ENCODE measurements at places on chromosomes 3 and 15.
A peak's percentile ranks its signal among the peaks of the same experiment; 100 is the strongest.

- DNase-seq = no peak
These were observed 14.1 kb upstream of the HRH1 start for GRCh38 chr3:11140030-11140712.

DNA sequence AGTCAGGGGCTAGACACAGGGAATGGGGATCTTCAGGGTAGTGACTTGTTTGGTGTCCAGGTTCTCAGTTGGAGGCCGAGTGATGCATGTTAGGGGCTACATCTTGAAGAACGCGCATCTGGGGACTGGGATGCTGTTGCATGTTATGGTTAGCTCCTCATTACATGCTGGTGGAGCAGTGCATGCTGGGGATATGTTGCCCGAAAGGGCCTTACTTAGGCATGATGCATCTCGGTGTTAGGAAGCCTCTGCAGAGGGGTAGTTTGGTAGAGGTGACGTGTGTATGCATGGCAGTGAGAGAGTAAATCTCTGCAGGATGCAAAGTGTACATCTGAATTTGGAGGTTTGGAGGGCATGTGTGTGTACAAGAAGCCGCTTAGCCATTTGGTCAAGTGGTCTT lies 2.4 kb downstream of the EIF4G1 start:
- no peak for DNase-seq

GRCh38 chr3:183825456-183826161 lies at the start of gene MAP6D1:
Gene MAP6D1 (minus strand): TSS chr3:183825577. CDS start chr3:183825547, 30 bp downstream.
- DNase-seq = peak; percentile 71

- no peak for DNase-seq
These were observed 136.2 kb downstream of the TPRG1 start for GRCh38 chr3:189307963-189308362.

DNA sequence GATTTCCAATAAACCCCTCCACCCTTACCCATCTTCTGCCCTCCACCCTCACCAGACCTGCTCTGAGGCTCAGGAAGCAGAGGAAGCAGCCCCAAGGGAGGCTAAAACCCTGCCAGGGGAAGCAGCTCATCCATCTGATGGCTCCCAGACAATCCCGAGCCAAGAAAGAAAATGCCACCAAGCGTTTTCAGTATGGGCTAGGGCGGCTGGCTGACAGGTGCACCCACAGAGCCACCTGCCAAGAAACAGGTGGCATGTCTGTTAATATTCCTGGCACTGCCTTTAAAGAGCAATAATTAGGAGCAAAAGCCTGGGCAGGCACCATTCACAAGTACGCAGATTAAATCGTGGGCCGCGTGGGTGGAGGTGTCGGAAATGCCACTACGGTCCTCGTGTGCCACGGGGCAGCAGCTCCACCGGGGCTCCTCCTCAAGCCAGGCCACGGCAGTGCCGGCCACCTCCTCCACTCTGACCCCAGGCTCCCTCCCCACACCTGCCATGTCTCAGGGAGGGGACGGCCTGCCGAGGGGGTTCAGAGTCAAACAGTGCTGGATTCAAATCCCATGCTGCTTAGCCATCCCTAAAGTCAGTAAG lies 23.9 kb upstream of the GRIP2 start:
- no peak for DNase-seq

GRCh38 chr3:144875211-144875610 lies 903.6 kb downstream of the DIPK2A start:
- no peak for DNase-seq

GRCh38 chr3:179244878-179245277 lies 6.0 kb downstream of the KCNMB3 start:
- no peak for DNase-seq

- DNase-seq = no peak
These were observed 68.6 kb downstream of the ITGB5 start for GRCh38 chr3:124818398-124819091.

DNA sequence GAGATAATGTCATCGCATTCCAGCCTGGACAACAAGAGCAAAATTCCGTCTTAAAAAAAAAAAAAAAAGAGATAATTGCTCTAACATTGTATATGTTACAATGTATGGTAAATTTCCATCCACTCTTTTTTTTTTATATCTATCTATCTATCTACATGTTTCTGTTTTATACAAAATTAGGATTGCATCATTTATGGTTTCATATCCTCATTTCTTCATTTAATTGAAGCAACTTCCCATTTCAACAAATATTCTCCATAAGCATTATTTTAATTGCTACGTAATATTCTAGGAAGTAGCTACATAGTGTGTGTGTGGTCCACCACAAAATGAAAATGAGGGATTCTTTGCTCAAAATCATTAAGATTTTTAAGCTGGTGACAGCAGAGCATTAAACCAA lies 18.4 kb downstream of the RBP1 start:
- no peak for DNase-seq

- DNase-seq = no peak
These were observed 23.0 kb downstream of the UBP1 start for GRCh38 chr3:33417066-33417673.

GRCh38 chr15:99481113-99481950 lies 84.5 kb upstream of the MEF2A start:
- no peak for DNase-seq

- peak; percentile 88 for DNase-seq
These were observed 119.3 kb upstream of the BFSP2 start for GRCh38 chr3:133280586-133280985.

DNA sequence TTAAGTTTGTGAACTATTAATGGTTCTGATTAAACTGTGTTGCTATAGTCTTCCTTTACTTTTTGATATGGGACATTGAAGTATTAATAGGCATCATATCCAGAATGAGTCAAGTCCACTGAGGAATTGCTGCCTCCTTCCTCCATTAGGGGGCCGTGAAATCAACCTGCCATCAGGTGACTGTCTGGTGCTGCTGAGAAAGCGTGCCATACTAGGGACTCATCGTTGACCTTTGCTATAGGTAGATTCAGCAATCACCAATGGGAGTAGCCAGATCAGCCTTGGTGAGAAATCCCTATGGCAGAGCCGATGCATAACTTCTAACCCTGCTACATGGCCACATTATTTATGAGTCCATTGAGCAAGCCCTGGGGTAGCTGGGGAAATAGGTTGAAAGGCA lies 30.1 kb upstream of the SLC28A2 start:
- no peak for DNase-seq

DNA sequence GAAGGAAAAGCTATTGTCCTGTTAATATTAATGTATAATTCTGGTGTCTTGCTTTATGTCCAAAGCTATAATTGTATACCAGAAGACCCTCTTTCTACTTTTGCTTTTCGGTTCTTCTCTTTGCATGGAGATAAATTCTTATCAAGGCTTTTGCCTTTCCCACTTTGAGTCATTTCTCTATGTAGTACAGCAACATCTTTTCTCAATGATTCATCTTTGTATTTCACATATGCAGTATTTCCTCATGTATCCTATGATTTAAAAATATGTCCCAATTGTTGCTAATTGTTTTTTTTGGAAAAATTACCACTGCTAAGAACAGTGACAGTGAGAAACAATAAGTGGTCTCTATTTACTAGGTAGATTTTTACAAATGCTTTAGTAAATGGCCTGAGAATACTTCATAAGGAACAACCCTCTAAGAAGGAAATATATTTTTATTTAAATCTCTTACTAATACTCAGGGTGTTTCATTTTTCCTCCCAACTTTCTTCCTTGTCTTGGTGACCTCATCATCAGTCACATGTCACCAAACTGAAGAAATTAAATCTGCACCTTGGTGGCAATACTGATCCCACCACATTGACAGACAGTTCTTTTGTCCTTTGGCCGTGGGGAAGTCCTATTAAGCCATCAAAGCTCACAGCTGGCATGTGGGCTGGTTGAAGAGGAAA lies 290.6 kb downstream of the SATB1 start:
- no peak for DNase-seq

DNA sequence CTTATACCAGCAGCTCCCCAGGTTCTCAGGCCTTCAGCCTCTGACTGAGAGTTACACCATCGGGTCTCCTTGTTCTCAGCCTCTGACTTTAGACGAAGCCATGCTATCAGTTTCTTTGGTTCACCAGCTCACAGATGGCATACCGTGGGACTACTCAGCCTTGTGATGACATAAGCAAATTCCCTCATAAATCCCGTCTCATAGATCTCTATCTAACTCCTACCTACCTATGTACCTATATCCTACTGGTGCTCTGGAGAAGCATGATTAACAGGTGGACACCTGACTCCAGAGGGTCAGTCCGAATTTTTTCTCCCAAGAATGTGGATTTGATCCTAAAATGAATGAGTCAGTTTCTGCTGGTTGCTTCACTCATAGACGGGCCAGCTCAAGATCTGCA lies 59.1 kb upstream of the CDV3 start:
- no peak for DNase-seq

DNA sequence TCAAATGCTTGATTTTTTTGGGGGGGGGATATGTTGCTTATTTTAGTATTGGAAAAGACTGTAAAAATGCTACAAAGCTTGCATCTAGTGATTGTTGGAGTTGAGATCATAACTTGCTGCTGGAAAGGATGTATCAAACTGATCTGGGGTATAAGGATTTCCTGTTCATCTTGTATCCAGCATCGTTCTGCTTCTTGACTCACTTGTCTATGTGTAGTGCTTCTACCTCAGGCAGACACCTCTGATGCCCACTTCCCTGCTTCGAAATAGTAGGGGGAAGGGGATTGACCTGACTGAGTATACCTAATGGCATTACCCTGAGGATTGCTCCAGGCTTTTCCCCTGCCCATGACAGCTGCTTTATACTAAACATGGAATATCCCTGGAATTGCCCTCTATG lies 42.7 kb downstream of the STT3B start:
- no peak for DNase-seq

DNA sequence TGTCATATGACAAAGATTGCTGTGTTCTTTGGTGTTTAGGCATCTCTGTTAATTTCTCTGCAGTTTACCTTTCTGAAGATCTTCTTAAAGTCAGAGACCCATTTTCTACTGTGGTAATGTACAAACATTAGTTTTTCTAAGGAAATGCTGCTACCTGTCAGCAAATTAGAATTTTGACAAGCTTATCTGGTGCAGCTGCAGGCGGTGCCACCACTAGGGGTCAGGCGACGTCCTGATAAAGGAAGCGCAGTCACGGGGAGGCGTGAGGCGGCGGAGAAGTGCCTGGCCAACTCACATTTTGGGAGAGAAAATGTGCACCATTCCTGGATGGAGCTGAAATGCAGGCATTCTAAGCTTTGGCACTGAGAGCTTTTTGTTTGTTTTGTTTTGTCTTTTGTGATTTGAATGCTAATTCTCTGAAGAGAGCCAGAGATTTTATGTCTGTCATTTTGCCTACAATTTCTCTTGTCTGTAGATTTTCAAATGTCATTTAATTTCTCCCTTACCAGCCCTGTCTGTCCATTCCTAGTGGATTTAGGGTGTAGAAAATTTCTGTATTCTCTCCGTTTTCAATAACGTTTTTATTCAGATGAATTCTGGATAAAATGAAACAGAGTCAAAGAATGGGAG lies 24.9 kb upstream of the SIAH2 start:
- peak; percentile 47 for DNase-seq

- no peak for DNase-seq
These were observed 38.5 kb upstream of the TFRC start for GRCh38 chr3:196120291-196120951.

GRCh38 chr3:16795581-16795980 lies 89.2 kb upstream of the PLCL2 start:
- no peak for DNase-seq

DNA sequence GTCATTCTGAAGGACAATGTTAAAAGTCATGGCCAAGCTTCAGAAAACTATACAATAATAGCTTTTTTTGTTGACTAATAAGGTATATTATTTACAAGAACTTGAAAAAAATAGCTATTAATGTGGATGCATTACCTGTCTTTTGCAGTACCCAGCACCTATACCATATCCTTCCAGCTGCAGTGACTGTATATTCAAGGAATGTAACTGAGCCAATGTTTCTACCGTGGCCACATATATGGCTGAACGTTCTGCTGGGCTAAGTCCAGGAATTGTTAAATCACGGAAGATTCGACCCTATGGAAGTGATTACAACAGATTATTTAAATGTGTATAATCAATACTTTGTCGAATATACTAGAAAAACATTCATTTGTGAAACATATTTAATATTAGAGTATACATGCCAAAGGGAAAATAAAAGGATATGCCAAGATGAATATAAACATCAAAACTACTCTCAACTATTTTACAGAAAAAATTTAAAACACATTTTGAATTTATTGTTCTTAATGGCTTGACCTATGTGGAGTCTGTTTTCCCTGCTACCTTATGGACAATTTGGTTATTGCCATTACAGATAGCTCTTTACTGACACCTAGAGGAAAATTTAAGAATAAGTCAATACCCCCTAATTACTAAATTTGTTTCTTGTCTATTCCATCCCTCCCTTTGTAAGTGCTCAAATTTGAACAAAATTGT lies 17.6 kb downstream of the ACAD11 start:
- peak; percentile 34 for DNase-seq

- no peak for DNase-seq
These were observed 65.3 kb downstream of the ADAMTS17 start for GRCh38 chr15:100276506-100276905.

GRCh38 chr15:78750566-78750965 lies 60.7 kb downstream of the ADAMTS7 start:
- DNase-seq = no peak

GRCh38 chr15:52104532-52105004 lies 8.0 kb downstream of the BCL2L10 start:
- DNase-seq = no peak

Data from DMS79 (cell line).